Activated naive CD4-positive, alpha-beta T cell (primary cell): ENCODE measurements at places on chromosomes 1 and 21.

DNA sequence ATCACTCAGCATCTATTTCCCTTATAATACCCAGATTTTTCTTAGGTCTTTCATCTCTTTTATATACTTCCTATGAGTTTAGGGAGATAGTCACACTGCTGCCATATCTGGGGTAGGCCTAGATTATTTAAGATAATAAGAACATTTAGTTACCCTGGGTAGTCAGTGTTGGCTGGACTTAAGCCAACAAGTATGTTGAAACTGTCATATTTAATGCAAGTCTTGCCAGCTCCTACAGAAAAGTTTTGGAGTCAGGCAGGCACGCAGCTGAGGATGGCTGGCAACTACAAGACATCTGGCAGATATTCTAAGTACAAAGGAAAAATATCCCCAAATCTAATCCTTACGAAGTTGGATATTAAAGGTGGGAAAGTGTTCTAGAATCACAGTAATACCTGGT lies 19.2 kb upstream of the DEPDC1 start:
- DNase-seq = no peak

- DNase-seq = no peak
Observed at GRCh38 chr1:40404670-40405462, 31.3 kb downstream of the SMAP2 start.

DNA sequence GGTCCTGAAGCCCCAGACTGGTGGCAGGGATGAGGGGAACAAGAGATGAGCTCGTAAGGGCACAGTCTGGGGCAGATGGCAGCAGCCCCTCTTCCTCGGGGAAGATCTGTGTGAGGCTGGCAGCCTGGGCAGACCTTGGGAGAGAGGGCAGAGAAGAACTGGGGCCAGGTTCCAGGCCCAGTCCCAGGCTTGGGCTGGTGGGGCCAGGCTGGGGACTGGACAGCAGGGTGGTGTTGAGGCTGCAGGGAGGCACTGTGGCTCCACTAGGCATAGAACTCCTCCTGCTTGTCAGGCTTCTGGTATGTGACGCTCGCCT lies 35.7 kb downstream of the SDC3 start:
- DNase-seq = no peak

GRCh38 chr1:99681583-99681982 lies 35.7 kb downstream of the PALMD start:
- DNase-seq = no peak

GRCh38 chr1:164452549-164452948 lies 106.4 kb upstream of the PBX1 start:
- DNase-seq = no peak

DNA sequence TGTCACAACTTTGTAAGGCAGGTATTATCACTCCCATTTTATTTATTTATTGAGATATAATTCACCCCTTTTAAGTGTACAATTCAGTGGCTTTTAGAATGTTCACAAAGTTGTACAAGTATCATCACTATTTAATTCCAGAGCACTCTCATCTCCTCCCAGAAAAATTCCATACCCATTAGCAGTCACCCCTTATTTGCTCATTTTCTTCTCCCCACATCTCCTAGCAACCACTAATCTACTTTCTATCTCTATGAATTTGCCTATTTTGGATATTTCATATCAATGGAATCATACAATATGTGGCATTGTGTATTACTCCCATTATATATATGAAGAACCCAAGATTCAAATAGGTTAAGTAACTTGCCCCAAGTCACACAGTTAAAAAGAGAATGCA lies 7.0 kb downstream of the DSTYK start:
- no peak for DNase-seq

GRCh38 chr1:37108596-37109188 lies 74.4 kb upstream of the GRIK3 start:
- DNase-seq = no peak

- DNase-seq = no peak
Observed at GRCh38 chr1:230975636-230976035, 3.0 kb downstream of the TTC13 start.

- DNase-seq = no peak
Observed at GRCh38 chr1:202054094-202054493, 43.7 kb downstream of the ELF3 start.

- no peak for DNase-seq
Observed at GRCh38 chr21:38032082-38032801, 116.0 kb upstream of the KCNJ6 start.

GRCh38 chr21:42086969-42087368 lies 15.9 kb downstream of the UMODL1 start:
- DNase-seq = no peak

DNA sequence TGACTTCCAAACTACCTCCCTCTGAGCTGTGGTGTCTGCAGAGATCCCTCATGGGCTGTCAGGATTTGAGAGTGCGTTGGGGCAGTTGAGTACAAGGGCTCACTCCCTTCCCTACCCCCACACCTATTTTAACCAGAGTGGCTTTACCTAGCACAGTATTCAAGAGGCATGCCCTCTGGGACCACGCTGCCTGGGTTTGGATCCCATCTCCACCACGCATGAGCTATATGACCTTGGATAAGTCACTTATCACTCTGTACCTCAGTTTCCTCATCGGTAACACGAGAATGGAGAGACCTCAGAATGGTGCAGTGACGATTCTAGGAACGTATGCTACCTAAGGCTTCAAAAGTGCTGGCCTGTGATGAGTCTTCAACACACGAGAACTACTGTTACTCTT lies 147.3 kb upstream of the WNT4 start:
- DNase-seq = no peak

GRCh38 chr21:33015096-33015495 lies 10.6 kb upstream of the OLIG2 start:
- no peak for DNase-seq

DNA sequence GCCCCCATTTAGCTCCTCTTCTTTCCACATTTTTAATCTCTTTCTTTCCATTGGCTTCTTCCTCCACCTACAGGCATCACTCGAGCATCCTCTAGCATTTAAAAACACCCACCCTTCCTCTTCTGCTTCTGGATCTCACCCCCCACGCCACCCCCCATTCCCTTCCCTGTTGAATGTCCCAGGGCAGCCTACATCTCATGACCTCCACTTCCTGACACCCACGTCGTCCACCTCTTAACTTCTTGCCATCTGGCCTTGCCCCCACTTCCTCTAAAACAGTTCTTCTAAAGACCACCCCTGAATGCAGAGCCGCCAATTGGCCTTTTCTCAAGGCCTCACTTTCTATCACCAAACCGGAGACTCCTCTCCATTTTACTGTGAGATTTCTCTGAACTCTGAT lies 6.1 kb upstream of the ETNK2 start:
- DNase-seq = no peak

GRCh38 chr21:26800001-26800400 lies 45.2 kb downstream of the ADAMTS1 start:
- no peak for DNase-seq

DNA sequence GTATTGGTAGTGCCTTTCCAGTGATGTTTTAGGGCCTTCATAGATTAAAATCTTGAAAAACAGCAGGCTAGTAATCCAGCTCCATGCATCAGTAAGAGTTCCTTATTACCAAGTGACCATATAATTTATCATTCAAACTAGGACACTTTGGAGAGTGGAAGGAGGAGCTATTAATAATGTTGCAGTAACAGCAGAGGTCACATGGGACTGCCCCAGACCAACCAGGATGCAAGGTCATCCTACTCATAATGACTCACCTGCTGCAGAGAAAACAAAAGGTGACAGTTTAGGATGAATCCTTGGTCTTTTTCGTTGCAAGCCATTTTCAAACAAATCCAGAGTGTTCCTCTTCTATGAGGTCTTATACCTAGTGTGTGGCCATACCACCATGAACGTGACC lies 187.4 kb downstream of the NUF2 start:
- no peak for DNase-seq

DNA sequence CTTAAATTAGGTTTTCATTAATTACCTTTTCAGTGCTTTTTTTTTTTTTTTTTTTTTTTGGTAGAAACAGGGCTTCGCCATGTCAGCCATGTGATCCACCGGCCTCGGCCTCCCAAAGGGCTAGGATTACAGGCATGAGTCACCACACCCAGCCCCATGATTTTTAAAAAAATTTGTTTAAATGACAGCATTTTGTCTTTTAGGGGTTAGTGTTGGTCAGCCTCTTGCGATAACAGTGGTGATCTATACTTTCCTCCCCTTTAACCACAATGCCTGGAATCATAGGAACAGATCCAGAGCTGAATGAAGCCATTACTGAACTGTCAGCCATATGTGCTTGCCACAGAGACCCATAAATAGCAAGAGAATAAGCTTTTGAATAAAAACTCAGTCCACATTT lies 73.9 kb downstream of the CACHD1 start:
- no peak for DNase-seq

- DNase-seq = peak; percentile 8
Observed at GRCh38 chr1:38527373-38527966, 332.1 kb downstream of the RRAGC start.

GRCh38 chr1:31238986-31239613 lies 587 bp downstream of the NKAIN1 start:
- DNase-seq = no peak

DNA sequence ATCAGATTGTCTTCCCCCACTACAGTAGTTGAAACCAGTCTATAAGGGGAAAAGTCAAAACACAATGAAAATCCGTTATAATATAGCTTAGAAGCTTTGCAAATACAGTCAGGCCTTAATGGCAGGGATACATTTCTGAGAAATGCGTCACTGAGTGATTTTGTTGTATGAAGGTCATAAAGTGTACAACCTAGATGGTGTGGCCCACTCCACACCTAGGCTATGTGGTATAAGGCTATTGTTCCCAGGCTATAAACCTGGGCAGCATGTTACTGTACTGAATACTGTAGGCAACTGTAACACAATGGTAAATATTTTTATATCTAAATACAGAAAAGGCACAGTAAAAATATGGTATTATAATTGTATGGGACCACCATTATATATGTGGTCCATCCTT lies 188.0 kb upstream of the L1TD1 start:
- DNase-seq = no peak

DNA sequence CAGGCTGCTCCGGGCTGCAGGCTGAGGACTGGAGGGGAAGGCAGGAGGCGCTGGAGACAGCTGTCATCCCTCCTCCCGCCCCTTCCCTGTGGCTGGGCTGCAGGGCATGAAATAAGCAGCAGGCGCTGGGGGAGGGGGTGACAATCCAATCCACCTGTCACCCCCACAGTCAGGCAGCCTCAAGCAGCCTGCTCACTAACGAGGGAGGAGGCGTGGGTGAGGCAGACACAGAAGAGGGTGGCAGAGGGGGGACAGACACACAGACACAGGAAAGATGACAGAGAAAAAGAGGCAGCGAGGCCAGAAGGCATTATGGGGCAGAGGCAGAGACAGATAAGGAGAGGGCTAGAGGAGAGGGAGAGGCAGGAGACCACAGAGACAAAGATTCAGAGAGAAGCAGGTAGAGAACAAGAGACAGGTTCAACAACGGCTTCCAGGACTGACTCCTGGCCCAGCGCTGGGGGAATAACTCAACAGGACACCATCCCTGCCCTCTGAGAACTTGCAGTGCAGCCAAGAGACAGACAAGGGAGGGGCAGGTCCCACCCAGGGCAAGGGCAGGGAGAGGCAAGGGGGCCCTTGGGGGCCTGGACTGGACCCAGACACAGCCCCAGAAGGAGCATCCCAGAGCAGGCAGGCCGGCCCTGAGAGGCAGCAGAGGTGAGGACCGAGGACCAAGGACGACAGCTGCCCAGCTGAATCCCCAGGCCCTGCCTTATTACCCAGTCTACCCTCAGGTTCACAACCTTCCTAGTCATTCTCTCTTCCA lies 11.2 kb downstream of the MEF2D start:
- DNase-seq = no peak

GRCh38 chr1:13996334-13996733 lies 296.3 kb downstream of the PRDM2 start:
- DNase-seq = no peak

DNA sequence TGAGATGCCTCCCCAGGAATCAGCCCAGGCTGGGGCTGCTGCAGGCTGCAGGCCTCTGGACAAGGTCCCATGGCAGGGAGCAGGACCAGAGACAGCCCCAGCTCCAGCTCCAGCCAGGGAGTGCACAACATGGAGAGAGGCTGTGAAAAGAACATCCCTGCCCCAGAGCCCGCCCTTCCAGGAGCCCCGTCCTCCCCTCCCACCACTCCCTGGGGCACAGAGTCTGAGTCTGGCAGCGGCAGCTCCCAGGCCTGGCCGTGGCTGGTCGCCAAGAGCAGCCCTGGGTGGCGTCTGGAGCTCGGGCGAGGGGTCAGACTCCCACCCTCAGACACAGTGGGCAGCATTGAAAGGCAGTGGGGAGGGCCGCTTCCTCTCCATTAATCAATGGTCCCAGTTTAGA lies 37.8 kb downstream of the MEGF6 start:
- DNase-seq = no peak

DNA sequence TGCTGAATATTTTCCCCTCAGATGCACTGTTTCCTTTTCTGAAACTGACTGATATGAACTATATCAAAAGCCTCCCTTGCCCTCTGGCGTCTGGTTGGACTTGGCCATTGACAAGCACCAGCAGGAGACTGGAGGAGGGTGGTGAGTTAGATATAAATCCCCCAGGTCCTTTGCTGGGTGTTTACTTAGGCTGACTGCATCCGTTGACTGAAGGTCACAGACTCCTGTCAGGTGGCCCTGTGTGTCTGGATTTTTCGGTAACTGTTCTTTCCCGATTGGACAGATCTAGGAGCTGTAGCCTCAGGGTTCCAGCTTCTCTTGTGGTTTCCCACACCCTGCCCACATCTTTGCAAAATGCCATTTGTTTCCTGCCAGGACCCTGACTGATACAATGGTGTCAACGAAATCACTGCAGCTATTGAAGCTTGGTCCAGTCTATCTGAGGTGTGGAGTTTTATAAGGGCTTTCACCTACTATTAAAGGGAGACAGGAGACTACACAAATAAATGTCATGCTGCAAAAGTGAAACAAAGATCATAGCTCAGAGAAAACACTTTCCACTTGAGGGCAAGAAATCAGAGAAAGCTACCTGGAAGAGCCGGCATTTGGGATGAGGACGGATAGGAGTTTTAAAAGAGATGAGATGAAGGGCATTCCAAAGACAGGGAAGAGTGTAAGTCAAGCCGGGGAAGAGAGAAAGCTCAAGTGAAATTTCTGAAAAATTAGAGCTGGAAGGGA lies 1.5 kb upstream of the MAGI3 start:
- no peak for DNase-seq

DNA sequence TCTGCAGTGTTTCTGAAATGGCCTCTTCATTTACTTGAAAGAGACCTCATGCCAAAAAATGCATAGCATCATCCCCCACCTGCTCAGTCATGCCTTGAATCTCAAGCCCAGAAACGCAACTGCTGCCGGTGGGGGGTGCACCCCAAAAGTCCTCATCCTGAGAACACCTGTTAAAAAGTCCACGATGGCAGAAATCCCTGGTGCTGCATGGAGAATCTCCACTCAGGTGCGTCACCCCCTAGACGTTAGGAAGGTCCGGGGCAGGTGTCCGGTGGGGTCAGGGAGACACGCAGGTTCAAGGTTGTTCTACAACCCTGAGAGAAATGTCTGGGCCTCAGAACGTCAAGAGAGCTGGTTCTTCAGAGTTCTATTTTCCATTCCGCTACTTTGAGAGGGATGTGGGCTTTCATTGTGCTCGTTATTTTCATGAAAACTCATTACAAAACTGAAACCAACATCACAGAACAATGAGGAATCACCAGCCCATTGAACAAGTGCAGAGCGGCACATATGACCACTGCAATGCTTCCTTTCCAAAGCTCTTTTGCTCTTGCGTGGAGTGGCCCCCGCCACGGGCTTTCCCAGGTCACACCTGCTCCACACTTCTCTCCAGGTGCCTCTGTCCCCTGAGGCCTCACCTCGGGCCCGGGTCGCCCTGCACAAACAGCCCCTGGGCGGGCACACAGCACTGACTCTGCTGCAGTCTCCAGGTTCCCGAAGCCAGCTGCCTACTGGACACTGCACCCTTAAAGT lies 201.9 kb downstream of the TOMM20 start:
- no peak for DNase-seq
